ENCODE measurements at places on chromosomes 5 and 9. TPM values are rescaled to one million over a fixed set of nuclear protein-coding genes. Genes with fewer than 3 reads are reported as not detected.

SPATA6L gene
- polyA plus RNA-seq = 2.8 TPM

APBA1 gene
- 18.1 TPM for polyA plus RNA-seq

TMEM232 gene
- polyA plus RNA-seq = 8.6 TPM

PDCD1LG2 gene
- polyA plus RNA-seq = 0.12 TPM

PRSS3 gene
- polyA plus RNA-seq = 1.4 TPM

KIAA0825 gene
- 4.6 TPM for polyA plus RNA-seq

ISL1 gene
- not detected for polyA plus RNA-seq

SMIM33 gene
- not detected for polyA plus RNA-seq

HSDL2 gene
- polyA plus RNA-seq = 106 TPM

CER1 gene
- polyA plus RNA-seq = 2.3 TPM

PCDHB10 gene
- polyA plus RNA-seq = 6.8 TPM

GPR151 gene
- not detected for polyA plus RNA-seq

SARDH gene
- polyA plus RNA-seq = 12.3 TPM

GPX8 gene
- polyA plus RNA-seq = 83.1 TPM

MYO10 gene
- 61.3 TPM for polyA plus RNA-seq

MED22 gene
- 22.9 TPM for polyA plus RNA-seq

IFNA13 gene
- not detected for polyA plus RNA-seq

PDE6A gene
- 0.14 TPM for polyA plus RNA-seq

BAAT gene
- polyA plus RNA-seq = 0.32 TPM

GABBR2 gene
- 4.5 TPM for polyA plus RNA-seq

CEP72 gene
- 10.3 TPM for polyA plus RNA-seq

CDC20B gene
- 0.59 TPM for polyA plus RNA-seq

NMUR2 gene
- polyA plus RNA-seq = 0.09 TPM

PTGDS gene
- 42.1 TPM for polyA plus RNA-seq

UBE2QL1 gene
- polyA plus RNA-seq = 0.95 TPM

FOXD4L6 gene
- polyA plus RNA-seq = not detected

WDR31 gene
- 7.9 TPM for polyA plus RNA-seq

TLE4 gene
- 67.1 TPM for polyA plus RNA-seq

IRX1 gene
- polyA plus RNA-seq = 40.5 TPM

SMC2 gene
- 49.9 TPM for polyA plus RNA-seq

TIMD4 gene
- 0.98 TPM for polyA plus RNA-seq

C9orf50 gene
- 1.4 TPM for polyA plus RNA-seq

NIPAL4 gene
- polyA plus RNA-seq = 0.62 TPM

PELO gene
- polyA plus RNA-seq = 27.5 TPM

LRRC19 gene
- 12.2 TPM for polyA plus RNA-seq

AIF1L gene
- 322 TPM for polyA plus RNA-seq

CCDC69 gene
- 5.4 TPM for polyA plus RNA-seq

SV2C gene
- 0.23 TPM for polyA plus RNA-seq

FAM153A gene
- 0.20 TPM for polyA plus RNA-seq

CTXN3 gene
- not detected for polyA plus RNA-seq

SHOC1 gene
- polyA plus RNA-seq = 1.4 TPM

PTGES2 gene
- 37.8 TPM for polyA plus RNA-seq

CDX1 gene
- polyA plus RNA-seq = 0.75 TPM

DEPDC1B gene
- polyA plus RNA-seq = 32.0 TPM

FOXD4L5 gene
- 0.24 TPM for polyA plus RNA-seq

MGAT1 gene
- polyA plus RNA-seq = 78.9 TPM

PPP3R2 gene
- polyA plus RNA-seq = not detected

PCDHAC2 gene
- 0.65 TPM for polyA plus RNA-seq

SLC4A9 gene
- polyA plus RNA-seq = 11.7 TPM

ANKRD34B gene
- 1.2 TPM for polyA plus RNA-seq

TAF11L10 gene
- not detected for polyA plus RNA-seq

SLC36A2 gene
- 8.9 TPM for polyA plus RNA-seq

PDLIM7 gene
- 125 TPM for polyA plus RNA-seq

All from renal cortex interstitium (tissue), 15 donors.